Activated B cell treated with CpG ODN at 0.5 μM for 24 hours (primary cell): ENCODE measurements at places on chromosomes 3 and 15. TPM values are rescaled to one million over a fixed set of nuclear protein-coding genes. Genes with fewer than 3 reads are reported as not detected.

The HEG1 gene
- total RNA-seq: 6.1 and 7.2 TPM in 2 replicates

The TTLL13 gene
- total RNA-seq: 0.49 and 2.2 TPM in 2 replicates

The ZBED2 gene
- 4.6 and 5.3 TPM in 2 replicates for total RNA-seq

The ZCWPW2 gene
- not detected in 2 replicates for total RNA-seq

The TPRG1 gene
- 0.18 TPM in 1 of 2 replicates, not detected in the other for total RNA-seq

The IGDCC3 gene
- not detected in 2 replicates for total RNA-seq

The PXK gene
- total RNA-seq: 70.3 and 81.3 TPM in 2 replicates

The RASGRF1 gene
- total RNA-seq: 8.6 and 11.4 TPM in 2 replicates

The FSD2 gene
- total RNA-seq: not detected in 2 replicates

The BSN gene
- 0.15 and 0.69 TPM in 2 replicates for total RNA-seq

The CHRM5 gene
- total RNA-seq: not detected in 2 replicates

The ITIH3 gene
- total RNA-seq: not detected in 2 replicates

The CYFIP1 gene
- total RNA-seq: 11.4 and 16.4 TPM in 2 replicates

The SCG5 gene
- 0.27 TPM in 1 of 2 replicates, not detected in the other for total RNA-seq

The CCRL2 gene
- 1.9 TPM in 2 replicates for total RNA-seq

The PDIA5 gene
- total RNA-seq: 8.5 and 10.7 TPM in 2 replicates

The CYP8B1 gene
- not detected in 2 replicates for total RNA-seq

The TRPM7 gene
- total RNA-seq: 59.4 and 64.7 TPM in 2 replicates

The IL17RB gene
- 3.0 and 3.8 TPM in 2 replicates for total RNA-seq

DNA sequence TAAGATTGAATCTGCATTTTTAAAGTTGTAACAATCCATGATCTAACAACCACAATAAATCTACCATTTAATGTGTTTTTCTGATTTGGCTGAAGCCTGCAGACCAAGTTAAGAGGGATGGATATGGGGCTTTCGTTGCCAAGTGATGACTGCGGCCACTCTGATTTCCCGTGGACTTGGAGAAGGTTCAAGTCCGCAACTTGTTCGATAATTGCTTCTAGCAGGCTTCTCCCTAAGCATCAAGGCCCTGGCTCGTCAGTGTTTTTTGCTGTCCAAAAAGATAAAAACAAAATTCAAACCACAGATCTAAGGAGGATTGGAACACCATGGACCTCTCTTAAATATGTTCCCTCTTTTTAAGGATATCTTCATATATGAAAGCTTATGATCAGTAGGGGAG is 256.6 kb downstream of the CNTN3 start:
- DNase-seq: no peak

DNA sequence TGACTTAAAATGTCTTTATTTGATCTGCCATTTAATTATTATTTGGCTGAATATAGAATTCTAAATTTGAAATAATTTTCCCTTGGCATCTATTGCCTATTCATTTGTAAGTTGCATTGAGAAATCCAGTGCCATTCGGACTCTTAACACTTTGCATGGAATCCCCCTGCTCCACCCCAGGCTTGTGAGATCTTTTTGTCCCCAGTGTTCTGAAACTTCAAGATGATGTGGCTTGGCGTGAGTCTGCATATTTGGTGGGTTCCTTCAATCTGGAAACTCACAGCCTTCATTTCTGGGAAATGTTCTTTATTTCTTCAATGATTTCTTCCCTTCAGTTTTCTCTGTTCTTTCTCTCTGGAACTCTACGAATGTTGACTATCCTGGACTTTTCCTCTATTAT is 83.8 kb upstream of the BLM start:
- no peak for DNase-seq

GRCh38 chr3:180402471-180403073 is 199.4 kb upstream of the TTC14 start:
- DNase-seq: no peak

DNA sequence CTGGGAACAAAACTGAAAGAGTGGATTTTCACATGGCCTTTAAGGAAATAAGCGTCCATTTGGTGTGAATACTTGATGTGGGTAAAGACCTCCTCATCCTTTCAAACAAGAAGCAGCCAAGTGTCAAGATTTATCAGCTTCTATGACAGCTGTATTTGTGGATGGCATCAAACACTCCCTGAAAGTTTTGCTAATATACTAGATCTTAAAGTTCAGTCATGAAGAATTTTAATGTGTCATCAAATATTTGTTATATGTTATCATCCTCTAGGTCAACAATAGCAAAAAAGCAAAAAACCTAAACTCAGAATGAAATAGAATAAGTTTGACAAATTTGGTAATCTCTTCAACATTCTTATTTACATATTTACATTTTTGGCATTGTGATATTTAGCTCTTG is 29.1 kb upstream of the LYSMD4 start:
- no peak for DNase-seq

DNA sequence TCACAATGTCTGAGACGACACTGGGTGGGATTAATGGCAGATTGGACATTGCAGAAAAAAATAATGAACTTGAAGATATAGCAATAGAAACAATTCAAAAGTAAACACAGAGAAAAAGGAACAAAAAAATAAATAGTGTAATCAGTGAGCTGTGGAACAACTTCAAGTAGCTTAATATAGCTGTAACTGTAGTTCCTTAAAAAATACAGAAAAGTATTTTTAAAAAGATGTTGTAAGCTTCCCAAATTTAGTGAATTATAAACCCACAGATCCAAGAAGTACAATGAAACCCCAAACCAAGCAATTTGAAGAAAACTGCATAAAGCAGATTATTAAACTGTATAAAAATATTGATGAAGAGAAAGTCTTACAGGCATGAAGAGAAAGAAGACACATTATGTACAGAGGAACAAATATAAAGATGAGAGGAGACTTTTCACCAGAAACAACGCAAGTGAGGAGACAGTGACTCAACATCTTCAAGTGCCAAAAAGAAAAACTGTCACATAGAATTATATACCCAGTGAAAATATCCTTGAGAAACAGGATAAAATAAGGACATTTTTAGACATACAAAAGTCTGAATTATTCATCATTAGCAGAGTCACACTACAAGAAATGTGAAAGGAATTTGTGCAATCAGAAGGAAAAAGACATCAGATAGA is 176.4 kb downstream of the NFKBIZ start:
- DNase-seq: no peak

- no peak for DNase-seq
These were observed 49.7 kb downstream of the SLC6A6 start for GRCh38 chr3:14451844-14452739.

- DNase-seq: no peak
These were observed 51.4 kb upstream of the IGF1R start for GRCh38 chr15:98596885-98597392.

DNA sequence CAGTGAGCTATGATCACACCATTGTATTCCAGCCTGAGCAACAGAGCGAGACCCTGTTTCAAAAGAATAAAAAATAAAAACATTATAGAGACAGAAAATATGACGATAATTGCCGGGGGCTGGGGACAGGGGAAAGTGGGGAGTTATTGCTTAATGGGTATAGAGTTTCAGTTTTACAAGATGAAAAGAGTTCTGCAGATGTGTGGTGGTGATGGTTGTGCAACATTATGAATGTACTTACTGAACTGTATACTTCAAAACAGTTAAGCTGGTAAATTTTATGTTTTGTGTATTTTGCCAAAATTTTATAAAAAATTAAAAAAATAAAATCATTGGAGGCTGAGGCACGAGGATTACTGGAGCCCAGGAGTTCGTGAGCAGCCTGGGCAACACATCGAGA is 24.8 kb upstream of the ZNF774 start:
- no peak for DNase-seq

DNA sequence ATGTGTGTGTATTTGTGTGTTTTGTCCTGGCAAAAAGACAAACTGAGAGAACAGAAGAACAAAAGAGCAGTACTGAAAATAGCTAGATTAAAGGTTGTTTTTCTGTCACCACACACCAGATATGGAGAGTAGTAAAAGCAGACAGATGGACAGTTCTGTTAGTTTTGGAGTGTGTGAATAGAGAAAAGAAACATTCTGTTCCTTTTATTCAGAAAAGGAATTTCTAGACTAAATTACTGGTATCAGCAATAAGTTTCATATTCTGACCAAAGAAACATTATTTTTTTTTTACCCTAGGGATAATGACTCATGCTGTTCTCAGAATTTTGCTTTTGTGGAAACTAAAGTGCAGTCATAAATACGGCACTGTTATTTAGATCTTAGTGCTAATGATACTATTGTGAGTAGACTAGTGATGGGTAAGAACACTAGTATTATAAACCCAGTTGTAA is 32.9 kb downstream of the PIK3CA start:
- DNase-seq: no peak

GRCh38 chr3:112437146-112438022 is 61.9 kb downstream of the BTLA start:
- DNase-seq: no peak

- no peak for DNase-seq
These were observed 2.9 kb upstream of the CLN6 start for GRCh38 chr15:68232449-68232848.

DNA sequence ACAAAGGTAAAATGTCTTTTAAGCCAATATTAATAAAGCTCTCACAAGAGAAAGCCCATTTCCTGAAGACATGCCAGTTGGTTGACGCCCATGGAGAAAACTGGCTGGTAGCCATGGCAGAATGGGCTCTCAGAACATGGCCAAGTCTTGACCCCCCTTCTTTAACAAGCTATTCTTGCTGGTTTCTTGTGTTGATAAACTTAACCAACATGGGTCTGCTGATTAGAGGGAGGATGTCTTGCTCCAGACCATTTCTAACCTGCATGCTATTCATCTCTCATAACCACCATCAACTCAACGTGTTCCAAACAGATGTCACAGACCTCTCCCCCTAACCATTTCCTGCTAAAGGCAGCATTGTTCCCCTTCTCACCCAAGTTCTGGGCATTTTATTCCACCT is 25.7 kb downstream of the NTRK3 start:
- DNase-seq: no peak

- DNase-seq: no peak
These were observed 53.7 kb downstream of the BDH1 start for GRCh38 chr3:197501879-197502620.

DNA sequence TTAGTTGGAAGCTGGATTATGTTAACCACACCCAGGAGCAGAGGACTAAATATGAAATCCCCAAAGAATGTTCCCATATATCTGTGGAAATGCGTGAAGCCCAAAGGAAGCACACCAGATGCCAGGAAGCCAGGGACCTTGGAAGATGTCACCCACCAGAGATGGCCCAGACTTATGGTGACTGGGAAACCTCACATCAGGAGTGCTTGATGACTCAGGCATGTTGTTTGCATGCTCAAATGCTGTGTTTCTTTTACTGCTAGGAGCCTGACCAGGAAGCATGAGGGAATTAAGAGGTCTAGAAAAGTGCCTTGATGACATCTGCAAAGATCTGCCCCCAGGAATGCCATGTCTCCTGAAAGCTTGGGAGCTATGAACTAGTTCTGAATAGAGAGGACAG is 109.0 kb upstream of the SLC2A2 start:
- DNase-seq: no peak

- DNase-seq: no peak
These were observed 71.5 kb downstream of the PLCH1 start for GRCh38 chr3:155673421-155673820.

DNA sequence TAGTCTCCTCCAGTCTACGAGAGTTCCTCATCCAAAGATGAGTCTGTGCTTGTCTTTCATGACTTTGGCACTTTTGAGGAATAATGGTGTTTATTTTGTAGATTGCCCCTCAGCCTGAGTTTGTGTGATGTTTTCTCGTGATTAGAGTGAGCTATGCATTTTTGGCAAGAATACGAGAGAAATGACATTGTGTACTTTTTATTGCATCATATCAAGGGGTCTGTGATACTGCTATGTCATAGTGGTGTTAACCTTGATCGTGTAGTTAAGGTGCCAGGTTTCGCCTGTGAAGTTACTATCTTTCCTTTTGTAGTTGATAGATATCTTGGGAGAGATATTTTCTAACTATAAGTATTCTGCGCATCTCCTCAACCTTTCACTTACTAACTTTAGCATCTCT is 18.9 kb downstream of the RSRC1 start:
- DNase-seq: no peak

GRCh38 chr3:126345641-126346460 is 11.4 kb downstream of the KLF15 start:
- peak; percentile 7 for DNase-seq

GRCh38 chr3:86774082-86774691 is 216.8 kb downstream of the VGLL3 start:
- DNase-seq: no peak

DNA sequence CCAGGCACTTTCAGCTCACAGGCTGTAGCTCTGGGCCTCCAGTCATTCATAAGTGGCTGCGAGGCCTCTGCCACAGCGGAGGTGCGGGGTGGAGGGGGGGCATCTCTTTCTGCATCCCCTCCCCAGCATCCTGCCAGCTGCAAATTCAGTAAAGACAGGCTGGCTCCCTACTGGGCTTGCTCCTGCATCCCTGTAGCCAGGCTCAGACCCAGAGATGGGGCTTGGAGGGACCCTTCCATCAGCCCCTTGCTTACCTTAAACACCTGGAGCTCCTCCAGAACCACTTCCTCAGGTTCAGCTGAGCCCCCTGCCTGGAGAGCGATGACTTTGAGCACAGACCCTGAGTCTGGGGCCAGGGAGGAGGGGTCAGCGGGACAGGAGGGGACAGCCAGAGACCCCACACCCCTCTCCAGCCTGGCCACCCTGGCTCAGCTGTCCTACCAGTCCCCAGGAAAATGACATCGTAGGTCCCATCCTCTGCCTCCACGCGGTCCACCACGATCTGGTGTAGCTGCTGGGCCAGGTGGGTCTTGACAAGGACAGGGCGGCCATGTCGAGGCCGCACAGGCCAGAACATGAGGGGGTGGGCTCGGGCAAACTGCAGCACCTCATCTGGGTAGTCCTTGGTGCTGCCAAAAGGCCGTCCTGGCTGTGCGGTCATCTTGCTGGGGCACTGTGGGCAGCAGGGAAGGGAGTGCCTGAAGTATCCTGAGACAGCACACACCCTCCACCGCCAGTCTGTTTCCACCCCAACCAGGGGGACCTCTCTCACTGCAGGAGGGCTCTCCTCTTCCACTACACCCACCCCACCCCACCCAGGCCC is 5.3 kb downstream of the SEMA3G start:
- no peak for DNase-seq

DNA sequence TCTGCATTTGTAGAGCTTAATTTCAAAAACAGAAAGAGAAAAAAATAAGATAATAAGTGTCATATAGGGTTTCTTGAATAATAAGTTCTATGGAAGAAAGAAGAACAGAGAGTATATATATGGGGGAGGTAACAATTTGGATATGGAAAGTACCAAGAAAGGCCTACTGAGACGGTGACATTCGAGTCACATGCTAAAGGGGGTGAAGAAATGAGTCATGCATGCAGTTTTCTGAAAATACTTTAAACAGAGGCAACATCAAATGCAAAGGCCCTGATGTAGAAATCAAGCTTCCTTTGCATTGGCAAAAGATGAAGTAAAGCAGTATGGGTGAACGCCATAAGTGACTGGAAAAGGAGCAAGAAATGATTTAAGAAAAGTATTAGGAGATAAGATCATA is 371.6 kb upstream of the ZNF385D start:
- no peak for DNase-seq

- DNase-seq: no peak
These were observed 161.8 kb downstream of the EDEM1 start for GRCh38 chr3:5349343-5349742.

GRCh38 chr3:67389176-67389575 is 265.2 kb downstream of the SUCLG2 start:
- DNase-seq: no peak

- no peak for DNase-seq
These were observed 136.6 kb downstream of the SUCLG2 start for GRCh38 chr3:67517781-67518180.

GRCh38 chr3:25300141-25300540 is 127.9 kb upstream of the RARB start:
- no peak for DNase-seq
